GM23338 (cell line): ENCODE measurements at places on chromosomes 13 and 19. TPM values are rescaled to one million over a fixed set of nuclear protein-coding genes. Genes with fewer than 3 reads are reported as not detected.

VSTM2B gene
- 0.54 and 1.8 TPM in 2 replicates for total RNA-seq

DNA sequence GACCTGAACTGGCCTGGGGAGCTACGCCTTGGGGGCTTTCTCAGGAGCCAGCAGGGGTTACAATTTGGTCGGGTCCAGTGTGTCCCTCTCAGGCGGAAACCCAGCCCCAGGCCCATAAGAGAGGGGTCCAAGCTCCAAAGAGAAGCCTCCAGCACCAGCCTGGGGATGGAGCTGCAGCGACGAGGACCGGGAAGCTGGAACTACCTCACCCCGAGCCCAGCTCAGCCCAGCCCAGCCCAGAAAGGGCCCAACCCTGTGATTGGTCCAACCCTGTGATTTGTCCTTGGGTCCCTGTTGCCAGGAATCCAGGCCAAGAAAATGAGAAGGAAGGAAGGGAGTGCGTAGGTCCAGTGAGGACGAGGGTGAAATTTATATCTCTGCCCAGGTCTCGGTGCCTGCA lies 24.1 kb downstream of the CLEC4M start:
- peak; percentile 85 for DNase-seq
- peaks cover 3% of the 10 kb centered on the region; the same call in 1 of the 2 replicates for H3K4me1 ChIP-seq
- no peak overlapping the region for H3K27ac ChIP-seq

GRCh38 chr13:98189841-98190505 lies 12.9 kb upstream of the RNF113B start:
- peaks cover 20% of the 10 kb centered on the region for H3K4me1 ChIP-seq
- no peak overlapping the region for H3K4me3 ChIP-seq
- no peaks in the 10 kb centered on the region for H3K27me3 ChIP-seq
- no peak overlapping the region for H3K27ac ChIP-seq

PRODH2 gene
- not detected in 2 replicates for total RNA-seq

ZBTB32 gene
- total RNA-seq = 1.8 TPM in 1 of 2 replicates, not detected in the other

DNA sequence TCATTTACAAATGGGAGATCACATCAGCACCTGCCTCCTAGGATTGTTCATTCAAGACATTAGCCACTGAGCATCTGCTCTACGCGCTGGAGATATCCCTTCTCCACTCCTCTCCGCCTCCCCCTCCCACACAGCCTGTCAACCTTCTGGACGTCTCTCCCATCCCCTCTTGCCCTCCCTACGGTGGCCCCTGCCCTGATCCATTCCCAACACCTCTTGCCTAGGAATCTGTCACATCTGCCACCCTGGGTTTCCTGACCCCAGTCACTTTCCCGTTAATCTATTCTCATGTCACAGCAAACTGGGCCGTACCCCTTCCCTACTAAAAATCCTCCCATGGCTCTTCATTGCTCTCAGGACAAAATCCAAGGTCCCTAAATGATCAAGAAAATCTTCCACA lies 10.3 kb downstream of the DYRK1B start:
- peaks cover 4% of the 10 kb centered on the region for H3K4me1 ChIP-seq
- no peaks in the 10 kb centered on the region for H3K27me3 ChIP-seq
- H3K27ac ChIP-seq = no peak overlapping the region
- no peaks in the 10 kb centered on the region; the same call in 1 of the 2 replicates for H3K36me3 ChIP-seq

DNA sequence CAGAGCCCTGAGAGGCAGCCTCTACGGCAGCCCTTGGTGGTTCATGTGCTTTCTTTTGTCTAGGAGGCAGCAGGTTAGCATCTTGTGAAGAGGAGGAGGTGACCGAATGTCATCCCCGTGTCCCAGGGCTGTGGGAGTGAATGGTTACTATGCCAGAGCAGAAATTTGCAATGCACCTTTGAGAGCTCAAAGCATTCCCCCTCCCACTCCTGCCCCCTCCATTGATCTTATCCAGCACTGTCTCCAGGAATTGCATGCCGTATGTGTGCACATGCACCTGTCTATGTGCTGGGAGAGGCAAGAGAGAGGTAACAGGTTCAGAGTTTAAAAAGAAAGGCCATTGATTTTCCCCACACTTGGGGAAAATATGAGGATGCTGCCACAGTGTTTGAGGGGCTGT lies 10.2 kb downstream of the RASL11A start:
- H3K36me3 ChIP-seq = no peaks in the 10 kb centered on the region
- no peaks in the 10 kb centered on the region; the same call in 1 of the 2 replicates for H3K4me1 ChIP-seq

LGALS14 gene
- not detected in 2 replicates for total RNA-seq

MKNK2 gene
- total RNA-seq = 123 and 159 TPM in 2 replicates

CADM4 gene
- 21.2 and 26.0 TPM in 2 replicates for total RNA-seq

KLK10 gene
- 4.9 and 6.6 TPM in 2 replicates for total RNA-seq

GRCh38 chr19:1608359-1609102 lies 3.3 kb upstream of the UQCR11 start:
- no peak overlapping the region for H3K27ac ChIP-seq
- H3K4me3 ChIP-seq = no peak overlapping the region
- no peaks in the 10 kb centered on the region for H3K27me3 ChIP-seq
- DNase-seq = no peak
- H3K36me3 ChIP-seq = no peaks in the 10 kb centered on the region

- peaks cover 9% of the 10 kb centered on the region; the same call in 1 of the 2 replicates for H3K36me3 ChIP-seq
- DNase-seq = peak; percentile 95
- H3K27ac ChIP-seq = peak within 1 kb of the TSS; percentile 92
- H3K27me3 ChIP-seq = no peaks in the 10 kb centered on the region
- peak within 1 kb of the TSS; percentile 95 for H3K4me3 ChIP-seq
Measured at GRCh38 chr19:19663256-19664120, at the start of gene ATP13A1. Gene ATP13A1, minus strand, starts transcription at chr19:19663676. Its CDS starts 10 bp downstream, at chr19:19663666.

EML2 gene
- 28.9 and 33.9 TPM in 2 replicates for total RNA-seq

DNA sequence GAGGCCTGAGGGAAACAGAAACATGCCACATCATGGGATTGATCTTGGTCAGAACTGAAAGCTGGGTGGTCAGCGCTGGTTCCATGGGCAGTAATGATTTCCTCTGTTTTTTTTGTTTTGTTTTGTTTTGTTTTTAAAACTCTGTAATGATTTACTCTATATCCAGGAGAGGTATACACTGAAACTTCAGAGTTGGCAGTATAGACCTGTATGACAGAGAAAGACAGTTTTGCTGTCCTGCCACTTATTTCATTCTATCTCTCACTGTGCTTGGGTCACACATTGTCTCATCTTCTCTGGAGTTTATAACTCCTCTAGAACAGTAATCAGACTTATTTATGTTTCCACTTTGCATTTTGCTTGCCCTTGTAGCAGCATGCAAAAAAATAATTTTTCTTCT lies 105.1 kb upstream of the SLITRK1 start:
- H3K27ac ChIP-seq = no peak overlapping the region
- H3K4me1 ChIP-seq = peaks cover 12% of the 10 kb centered on the region
- no peaks in the 10 kb centered on the region for H3K27me3 ChIP-seq
- H3K4me3 ChIP-seq = no peak overlapping the region

GRCh38 chr19:16425019-16425418 lies 46.8 kb downstream of the EPS15L1 start:
- H3K27ac ChIP-seq = no peak overlapping the region
- no peaks in the 10 kb centered on the region for H3K4me1 ChIP-seq
- H3K36me3 ChIP-seq = peaks cover 11% of the 10 kb centered on the region
- no peak for DNase-seq

DNA sequence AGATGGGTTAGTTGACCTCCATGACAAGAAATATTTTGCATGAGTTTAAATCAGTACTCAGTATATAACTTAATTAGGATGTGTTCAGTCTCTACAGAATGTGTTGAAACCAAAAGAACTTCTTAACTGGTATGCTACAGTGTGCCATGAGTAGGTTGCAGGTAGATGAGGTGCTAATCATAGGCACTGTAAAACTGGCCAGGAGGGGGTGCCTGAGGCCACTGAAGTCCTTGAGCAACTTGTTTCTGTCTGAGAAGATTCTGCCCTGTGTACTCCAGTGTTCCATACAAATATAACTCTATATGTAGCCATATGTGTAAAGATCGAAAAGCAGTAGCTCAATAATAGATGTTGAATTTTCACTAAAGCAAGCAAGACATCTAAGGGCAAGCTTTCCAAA lies 549.2 kb upstream of the KLF12 start:
- peaks cover 7% of the 10 kb centered on the region; the same call in 1 of the 2 replicates for H3K4me1 ChIP-seq
- H3K36me3 ChIP-seq = no peaks in the 10 kb centered on the region; the same call in 1 of the 2 replicates
- H3K4me3 ChIP-seq = no peak overlapping the region

SBSN gene
- not detected in 2 replicates for total RNA-seq
